Endothelial cell (in vitro differentiated cells): ENCODE measurements at places on chromosomes 5 and 9. TPM values are rescaled to one million over a fixed set of nuclear protein-coding genes. Genes with fewer than 3 reads are reported as not detected.
A peak's percentile ranks its signal among the peaks of the same experiment; 100 is the strongest.

GRCh38 chr9:28045051-28045450 lies 471.8 kb upstream of the C9orf72 start:
- no peaks in the 10 kb centered on the region for H3K4me1 ChIP-seq
- no peaks in the 10 kb centered on the region for H3K27me3 ChIP-seq
- no peak overlapping the region for H3K27ac ChIP-seq
- H3K4me3 ChIP-seq = no peak overlapping the region
- no peak for DNase-seq

GRCh38 chr9:90966031-90966290 lies 164.3 kb downstream of the SYK start:
- peaks cover 2% of the 10 kb centered on the region for H3K4me1 ChIP-seq
- H3K27me3 ChIP-seq = peaks cover 1% of the 10 kb centered on the region
- DNase-seq = no peak

DNA sequence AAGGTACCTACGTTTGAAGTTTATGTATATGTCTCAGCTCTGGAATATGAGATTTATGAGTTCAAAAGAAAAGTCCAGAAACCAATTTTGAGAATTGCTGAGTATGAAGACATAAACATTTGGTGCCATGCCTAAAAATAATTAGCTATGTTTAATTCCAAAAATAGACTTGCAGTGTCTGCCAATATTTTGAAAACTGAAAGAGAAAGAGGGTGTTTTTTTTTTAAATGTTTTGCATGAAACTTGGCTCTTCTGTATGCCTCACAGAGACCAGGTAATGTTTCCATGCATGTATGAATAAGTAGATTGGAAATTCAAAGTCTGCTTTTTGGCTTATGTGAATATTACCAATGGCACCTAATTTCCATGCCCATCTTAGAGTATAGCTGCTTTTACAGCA lies 634.4 kb upstream of the C9orf72 start:
- DNase-seq = no peak
- H3K4me3 ChIP-seq = no peak overlapping the region
- H3K27ac ChIP-seq = no peak overlapping the region
- no peaks in the 10 kb centered on the region for H3K36me3 ChIP-seq
- H3K27me3 ChIP-seq = no peaks in the 10 kb centered on the region

DNA sequence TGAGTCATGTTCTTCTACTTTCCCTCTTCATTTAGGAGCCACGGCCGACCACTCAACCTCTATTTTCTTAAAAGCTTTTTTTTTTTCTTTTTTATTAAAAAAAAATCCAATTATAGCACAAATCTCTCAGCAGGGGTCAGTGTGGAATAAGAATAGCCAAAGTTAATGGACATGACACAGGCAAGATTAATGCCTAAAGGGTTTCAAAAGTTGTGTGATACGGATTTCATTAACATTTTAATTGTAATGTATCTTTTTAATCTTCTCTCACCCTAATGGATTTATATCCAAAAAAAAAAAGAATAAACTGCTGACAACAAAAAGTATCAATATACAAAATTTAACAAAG lies 5.4 kb downstream of the NACC2 start:
- no peaks in the 10 kb centered on the region for H3K36me3 ChIP-seq
- H3K4me3 ChIP-seq = no peak overlapping the region
- H3K27me3 ChIP-seq = peaks cover 10% of the 10 kb centered on the region
- H3K27ac ChIP-seq = peak overlapping the region; percentile 0

DNA sequence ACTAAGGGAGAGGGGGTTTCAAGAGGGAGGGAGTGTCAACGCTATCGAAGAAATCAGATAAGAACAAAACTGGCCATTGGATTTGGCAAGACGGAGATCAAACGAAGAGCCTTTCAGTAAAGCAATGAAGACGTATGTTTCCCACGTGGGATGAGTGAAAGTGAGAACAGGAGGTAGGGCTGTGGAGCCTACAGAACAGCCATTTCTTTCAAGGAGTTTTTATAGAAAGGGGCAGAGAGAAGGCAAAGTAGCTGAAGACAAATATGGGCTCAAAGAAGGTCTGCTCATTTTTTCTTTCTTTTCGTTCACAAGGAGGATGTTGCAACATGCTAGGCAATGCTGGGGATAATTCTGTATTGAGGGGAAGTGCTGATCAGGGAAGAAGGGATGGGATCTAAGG lies 98.3 kb downstream of the SUSD1 start:
- H3K36me3 ChIP-seq = no peaks in the 10 kb centered on the region
- no peak overlapping the region for H3K4me3 ChIP-seq
- peaks cover 27% of the 10 kb centered on the region for H3K4me1 ChIP-seq
- no peak for DNase-seq
- peaks cover 3% of the 10 kb centered on the region for H3K27me3 ChIP-seq
- H3K27ac ChIP-seq = peak overlapping the region; percentile 85

- no peak overlapping the region for H3K4me3 ChIP-seq
- DNase-seq = no peak
- no peak overlapping the region for H3K27ac ChIP-seq
- peaks cover 6% of the 10 kb centered on the region for H3K4me1 ChIP-seq
- H3K27me3 ChIP-seq = peaks cover 5% of the 10 kb centered on the region
These were observed 11.1 kb downstream of the NIPSNAP3B start for GRCh38 chr9:104774831-104775573.

DNA sequence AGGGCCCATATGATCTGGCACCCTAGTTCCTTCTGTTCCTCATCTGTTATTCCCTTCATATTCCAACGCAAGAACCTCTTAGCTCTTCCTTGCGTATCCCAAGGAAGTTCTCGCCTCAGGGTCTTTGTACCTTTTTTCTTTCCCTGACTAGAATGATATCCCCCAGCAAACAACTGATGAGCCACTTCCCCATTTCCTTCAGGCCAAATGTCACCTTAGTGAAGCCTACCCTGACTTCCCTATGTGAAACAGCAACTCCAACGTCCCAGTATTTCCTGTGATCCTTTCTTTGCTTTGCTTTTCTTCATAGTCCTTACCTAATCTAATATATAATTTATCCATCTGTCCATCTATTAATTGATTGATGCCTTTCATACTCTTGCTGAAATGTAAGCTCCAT lies 47.9 kb downstream of the ERCC8 start:
- H3K4me1 ChIP-seq = no peaks in the 10 kb centered on the region
- H3K4me3 ChIP-seq = no peak overlapping the region
- no peak for DNase-seq
- H3K36me3 ChIP-seq = peaks cover 12% of the 10 kb centered on the region

DNA sequence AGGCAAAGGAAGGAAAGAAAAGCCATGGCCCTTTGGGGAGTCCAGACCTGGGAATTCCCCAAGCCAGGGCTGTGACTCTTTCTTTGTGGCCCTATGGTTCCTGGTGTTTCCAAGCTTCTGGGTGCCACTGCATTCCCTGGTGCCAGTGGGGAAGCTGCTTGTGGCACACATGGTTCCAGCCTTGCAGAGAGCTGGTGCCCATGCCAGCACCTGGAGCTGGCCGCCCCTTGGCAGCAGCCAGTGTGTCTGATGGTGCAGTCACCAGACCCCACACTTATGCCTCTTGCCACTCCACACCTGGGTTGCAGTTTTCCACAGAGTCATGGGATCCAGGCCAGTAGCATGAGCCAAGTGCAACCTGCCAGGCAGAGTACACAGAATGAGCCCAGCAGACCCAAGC lies 1495.3 kb upstream of the NUDT12 start:
- no peak overlapping the region for H3K4me3 ChIP-seq
- H3K27me3 ChIP-seq = peaks cover 1% of the 10 kb centered on the region
- H3K4me1 ChIP-seq = no peaks in the 10 kb centered on the region
- no peak overlapping the region for H3K27ac ChIP-seq
- no peaks in the 10 kb centered on the region for H3K36me3 ChIP-seq
- no peak for DNase-seq

DNA sequence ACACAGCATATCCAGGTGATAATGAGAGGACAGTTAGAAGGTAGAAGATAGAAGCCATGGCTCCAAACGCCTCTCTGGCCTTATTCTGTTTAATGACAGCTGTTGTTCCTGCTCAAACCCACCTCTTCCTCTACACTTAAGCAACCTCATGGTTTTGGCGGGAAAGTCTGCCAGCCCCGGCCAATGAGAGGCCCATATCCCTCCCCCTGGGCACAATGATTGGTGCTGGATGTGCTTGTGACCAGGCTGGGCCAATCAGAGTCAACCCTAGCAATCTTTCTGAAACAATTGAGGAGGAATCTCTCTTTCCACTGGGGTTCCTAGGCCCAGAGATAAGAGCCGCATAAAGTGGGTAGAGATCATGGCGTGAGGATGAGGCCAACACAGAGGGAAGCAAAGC lies 4.8 kb upstream of the GFI1B start:
- H3K4me1 ChIP-seq = peaks cover 4% of the 10 kb centered on the region
- peaks cover 5% of the 10 kb centered on the region for H3K27me3 ChIP-seq
- DNase-seq = no peak
- H3K36me3 ChIP-seq = no peaks in the 10 kb centered on the region
- H3K4me3 ChIP-seq = no peak overlapping the region

The OR1L8 gene
- total RNA-seq = 0.13 TPM

The AIF1L gene
- 16.3 TPM for total RNA-seq

The NUTM2G gene
- total RNA-seq = not detected

The FOXD4L4 gene
- total RNA-seq = 0.13 TPM
